ENCODE measurements at places on chromosomes 11 and 22.

GRCh38 chr22:25281675-25282345 is 62.4 kb downstream of the CRYBB2 start:
- no peak for DNase-seq

- DNase-seq: no peak
Observed at GRCh38 chr11:3170756-3171650, 5.9 kb upstream of the OSBPL5 start.

GRCh38 chr22:48819232-48819631 is 1008.4 kb downstream of the BRD1 start:
- no peak for DNase-seq

DNA sequence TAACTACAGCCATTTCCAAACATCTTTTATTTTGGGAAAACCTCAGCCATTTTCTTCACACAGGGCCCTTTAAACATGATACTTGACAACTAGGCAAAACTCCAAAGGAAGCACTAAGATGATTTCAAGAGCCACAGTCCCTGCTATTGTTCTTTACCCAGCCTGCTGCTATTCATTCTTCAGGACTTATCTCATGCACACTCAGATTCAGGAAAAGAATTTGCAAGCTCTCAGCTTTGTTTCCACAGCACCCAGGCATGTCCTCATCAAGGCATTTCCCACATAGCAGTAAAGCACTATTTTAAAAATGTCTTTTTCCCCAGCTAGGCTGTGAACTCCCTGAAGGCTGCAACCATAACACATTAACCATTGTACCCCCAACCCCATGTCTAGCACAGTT is 609.3 kb upstream of the CCDC90B start:
- no peak for DNase-seq

GRCh38 chr11:109747839-109748238 is 325.8 kb downstream of the C11orf87 start:
- DNase-seq: no peak

DNA sequence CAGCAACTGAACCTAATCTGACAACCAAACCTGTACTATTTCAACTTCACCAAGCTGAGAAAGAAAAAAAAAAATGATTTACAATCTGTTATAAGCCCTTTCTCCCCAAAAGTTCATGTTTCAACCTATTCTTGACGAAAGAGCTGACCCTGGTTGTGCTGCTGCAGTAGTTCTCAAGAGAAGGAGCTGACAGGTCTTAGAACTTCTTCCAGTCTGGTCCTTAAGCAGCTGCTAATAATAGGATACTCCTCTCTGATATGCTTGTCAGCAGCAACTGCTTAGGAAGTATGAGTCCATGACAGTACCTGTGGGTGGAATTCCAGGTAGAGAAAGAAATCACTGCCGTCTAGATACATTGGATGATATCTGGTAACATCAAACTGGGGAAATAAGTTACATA is 735.1 kb upstream of the CCDC90B start:
- DNase-seq: no peak

DNA sequence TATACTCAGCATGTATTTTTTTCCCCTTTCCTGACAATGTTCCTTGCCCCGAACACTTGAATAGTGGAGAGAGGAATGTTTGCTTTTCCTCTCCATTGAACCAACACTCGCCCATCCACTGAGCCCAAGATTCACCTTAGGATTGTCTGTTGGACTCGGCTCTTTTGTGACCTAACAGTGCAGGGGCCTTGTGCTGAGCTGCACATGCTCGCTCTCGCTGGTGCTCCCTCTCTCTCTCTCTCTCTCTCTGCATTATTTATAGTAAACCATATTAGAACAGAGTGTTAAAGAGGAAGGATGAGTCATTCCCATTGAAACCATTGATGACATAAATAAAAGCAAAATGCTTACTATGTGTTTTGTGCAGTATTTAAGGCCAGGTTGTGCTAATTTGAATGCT is 20.7 kb downstream of the ZBTB16 start:
- DNase-seq: no peak

- DNase-seq: no peak
Observed at GRCh38 chr11:64537876-64538275, 53.1 kb upstream of the SLC22A12 start.

DNA sequence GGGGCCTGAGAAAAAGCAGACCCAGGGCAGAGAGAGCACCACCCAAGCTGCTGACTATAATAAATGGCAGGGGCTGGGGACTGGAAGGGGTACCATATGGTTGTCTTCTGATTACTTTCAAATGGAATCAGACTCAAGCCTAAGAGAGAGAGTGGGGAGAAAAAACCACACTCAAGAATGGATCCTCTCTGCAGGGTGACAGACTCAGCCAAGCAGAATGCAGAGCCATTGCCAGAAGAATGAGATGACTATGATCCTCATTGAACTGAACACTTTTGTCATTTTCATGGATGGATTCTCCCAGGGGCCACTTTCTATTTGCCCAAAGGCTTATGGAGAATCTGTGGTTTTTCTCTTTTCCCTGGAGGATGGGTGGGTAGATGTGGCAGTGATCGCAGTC is 8.7 kb downstream of the UBASH3B start:
- no peak for DNase-seq

- no peak for DNase-seq
Observed at GRCh38 chr11:58832056-58832645, 12.4 kb downstream of the GLYATL2 start.

GRCh38 chr11:96332126-96332771 is 10.7 kb downstream of the MAML2 start:
- no peak for DNase-seq

DNA sequence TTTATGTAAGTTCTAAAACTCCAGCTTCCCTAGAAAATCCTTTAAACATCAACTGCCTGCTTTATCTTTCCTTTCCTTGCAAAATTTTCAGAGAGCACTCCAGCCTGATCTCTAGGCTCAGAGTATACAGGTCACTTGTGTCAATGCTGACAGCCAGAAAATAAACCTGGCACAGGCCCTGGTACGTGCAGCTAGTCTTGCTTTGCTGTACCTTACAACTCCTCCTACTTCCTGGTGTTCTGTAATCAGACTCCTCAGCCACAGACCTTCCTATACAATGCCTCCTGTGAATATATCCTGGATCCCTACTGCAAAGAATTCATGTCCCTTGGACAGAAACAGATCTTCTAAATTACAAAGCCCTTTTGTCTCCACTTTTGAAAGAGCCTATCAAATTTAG is 24.2 kb upstream of the TMEM123 start:
- DNase-seq: no peak

DNA sequence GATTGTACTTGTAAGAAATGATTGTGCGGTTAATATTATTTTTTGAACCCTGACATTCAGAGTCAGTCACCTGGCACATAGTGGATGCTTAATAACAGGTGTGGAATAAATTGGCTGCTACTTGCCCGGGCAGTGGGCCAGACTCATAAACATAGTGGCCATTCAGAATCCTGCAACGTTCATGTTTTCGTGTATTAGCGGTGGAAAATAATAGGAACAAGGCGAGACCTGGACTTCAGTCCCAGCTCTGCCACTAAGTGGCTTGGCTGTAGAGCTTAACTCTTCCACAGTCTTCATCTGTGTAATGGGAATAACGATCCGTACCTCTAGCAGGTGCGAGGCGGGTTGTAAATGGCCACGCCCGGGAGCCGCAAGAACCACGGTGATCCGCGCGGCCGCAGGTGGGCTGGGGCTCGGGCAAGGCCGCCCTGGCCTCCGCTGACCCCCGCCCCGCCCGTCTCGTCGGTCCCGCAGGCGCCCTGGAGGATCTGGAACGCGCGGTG is 761 bp upstream of the TMEM25 start:
- DNase-seq: no peak

All from activated naive CD4-positive, alpha-beta T cell (primary cell).